ENCODE measurements at places on chromosomes 4 and X.

GRCh38 chrX:54193085-54193821 lies 10.2 kb upstream of the FAM120C start:
- no peak for DNase-seq

GRCh38 chr4:47669946-47670345 lies 167.9 kb downstream of the CORIN start:
- no peak for DNase-seq

GRCh38 chrX:103503163-103503852 lies 16.0 kb downstream of the RAB40A start:
- no peak for DNase-seq

- DNase-seq = no peak
These were observed 108.2 kb upstream of the ADRA2C start for GRCh38 chr4:3657902-3658529.

DNA sequence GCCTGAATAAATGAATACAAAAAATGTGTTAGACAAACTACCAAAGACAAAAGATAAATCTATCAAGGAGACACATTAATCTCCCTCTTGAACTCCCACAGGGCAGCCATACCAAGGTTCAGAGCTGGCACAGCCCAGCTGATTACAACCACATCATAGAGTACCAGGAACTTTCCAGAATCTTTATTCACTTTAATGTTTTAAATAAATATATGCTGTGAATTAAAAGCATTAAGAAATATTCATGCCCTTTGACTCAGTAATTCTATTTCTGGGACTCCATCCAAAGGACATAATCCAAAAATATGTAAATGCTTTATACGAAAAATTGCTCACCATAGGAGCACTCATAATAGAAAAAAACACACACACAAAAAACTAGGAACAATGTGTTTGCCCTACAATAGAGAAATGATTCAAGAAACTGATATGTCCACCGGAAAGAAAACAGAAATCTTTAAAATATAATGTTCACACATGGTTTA lies 126.0 kb downstream of the LDB2 start:
- no peak for DNase-seq

DNA sequence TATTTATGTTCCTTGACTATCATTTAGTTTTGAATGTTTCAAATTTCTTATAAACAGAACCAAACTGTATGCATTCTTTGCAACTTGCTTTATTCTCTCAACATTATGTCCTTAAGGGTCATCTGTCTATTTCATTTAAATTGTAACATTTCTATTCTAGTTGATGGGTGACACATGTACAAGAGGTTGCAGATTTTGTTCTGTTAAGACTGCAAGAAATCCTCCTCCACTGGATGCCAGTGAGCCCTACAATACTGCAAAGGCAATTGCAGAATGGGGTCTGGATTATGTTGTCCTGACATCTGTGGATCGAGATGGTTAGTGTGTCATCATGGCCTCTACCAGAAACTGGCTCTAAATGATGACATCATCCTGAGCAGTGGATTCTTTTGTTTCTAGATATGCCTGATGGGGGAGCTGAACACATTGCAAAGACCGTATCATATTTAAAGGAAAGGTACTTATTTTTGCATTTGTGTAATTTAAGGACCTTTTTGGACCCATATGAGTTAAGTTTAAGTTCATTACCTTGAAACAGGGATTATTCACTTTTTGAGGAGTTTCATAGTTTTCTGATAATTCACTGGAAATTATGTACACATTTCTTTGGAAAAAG lies 6.1 kb downstream of the LIAS start:
- no peak for DNase-seq

GRCh38 chr4:146520896-146521540 lies 722 bp downstream of the SLC10A7 start:
- peak; percentile 55 for DNase-seq

DNA sequence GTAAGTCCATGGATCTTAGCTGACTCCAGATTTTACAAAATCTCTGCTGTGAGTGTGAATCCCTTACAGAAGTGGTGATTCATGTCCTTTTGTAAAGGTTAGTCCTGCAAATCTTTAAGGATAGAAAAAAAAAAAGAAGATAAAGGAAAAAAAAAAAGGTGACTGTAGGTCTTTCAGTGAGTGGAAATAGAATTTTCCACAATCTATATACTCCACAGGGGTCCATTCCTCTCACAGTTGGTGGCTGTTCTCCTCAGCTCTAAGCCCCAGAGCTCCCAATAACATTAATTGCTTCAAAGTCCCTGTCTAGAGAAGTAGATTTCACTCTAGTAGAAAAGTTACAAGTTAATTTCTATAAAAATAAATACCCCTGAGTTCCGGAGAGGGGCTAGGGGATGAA lies 189.1 kb downstream of the NDST4 start:
- no peak for DNase-seq

GRCh38 chr4:122739174-122739573 lies 6.7 kb downstream of the BBS12 start:
- DNase-seq = no peak

DNA sequence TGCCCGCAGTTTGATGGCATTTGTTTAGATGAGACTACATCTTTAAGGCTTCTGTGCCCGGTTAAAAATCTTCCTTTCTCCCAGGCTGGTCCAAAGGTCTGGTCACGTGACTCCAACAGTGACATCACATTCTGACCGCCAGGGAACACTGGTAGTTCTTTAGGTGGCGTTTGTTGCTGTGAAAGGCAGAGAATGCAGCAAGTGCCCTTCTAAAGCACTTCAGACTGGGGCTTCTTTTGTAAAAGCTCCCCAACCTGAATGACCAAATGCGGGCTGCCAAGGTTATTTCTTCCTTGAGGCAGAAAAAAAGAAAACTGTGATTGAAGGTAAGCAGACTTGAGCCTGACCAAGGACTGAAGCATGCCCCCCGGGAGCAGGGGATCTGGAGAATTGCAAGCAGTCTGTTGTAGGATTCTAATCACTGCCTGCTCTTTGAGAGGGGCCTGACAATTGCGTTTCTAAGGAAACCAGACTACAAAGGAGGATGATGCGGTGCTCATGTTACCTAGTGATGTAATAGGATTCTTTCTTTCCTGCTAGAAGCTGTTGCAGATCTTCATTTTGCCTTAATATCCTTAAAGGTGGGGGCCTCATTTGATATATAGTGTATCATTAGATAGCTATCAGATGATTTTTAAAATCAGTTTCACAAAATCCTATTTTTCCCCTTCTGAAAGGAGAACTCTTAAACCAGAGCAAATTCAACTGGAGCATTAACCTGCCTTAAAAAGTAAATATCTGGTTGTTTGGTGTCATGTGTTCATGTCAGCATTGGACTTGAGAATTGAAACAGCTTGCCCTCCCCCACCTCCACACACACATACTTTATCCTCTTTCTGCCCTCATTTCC lies 133.1 kb downstream of the AKAP4 start:
- no peak for DNase-seq

DNA sequence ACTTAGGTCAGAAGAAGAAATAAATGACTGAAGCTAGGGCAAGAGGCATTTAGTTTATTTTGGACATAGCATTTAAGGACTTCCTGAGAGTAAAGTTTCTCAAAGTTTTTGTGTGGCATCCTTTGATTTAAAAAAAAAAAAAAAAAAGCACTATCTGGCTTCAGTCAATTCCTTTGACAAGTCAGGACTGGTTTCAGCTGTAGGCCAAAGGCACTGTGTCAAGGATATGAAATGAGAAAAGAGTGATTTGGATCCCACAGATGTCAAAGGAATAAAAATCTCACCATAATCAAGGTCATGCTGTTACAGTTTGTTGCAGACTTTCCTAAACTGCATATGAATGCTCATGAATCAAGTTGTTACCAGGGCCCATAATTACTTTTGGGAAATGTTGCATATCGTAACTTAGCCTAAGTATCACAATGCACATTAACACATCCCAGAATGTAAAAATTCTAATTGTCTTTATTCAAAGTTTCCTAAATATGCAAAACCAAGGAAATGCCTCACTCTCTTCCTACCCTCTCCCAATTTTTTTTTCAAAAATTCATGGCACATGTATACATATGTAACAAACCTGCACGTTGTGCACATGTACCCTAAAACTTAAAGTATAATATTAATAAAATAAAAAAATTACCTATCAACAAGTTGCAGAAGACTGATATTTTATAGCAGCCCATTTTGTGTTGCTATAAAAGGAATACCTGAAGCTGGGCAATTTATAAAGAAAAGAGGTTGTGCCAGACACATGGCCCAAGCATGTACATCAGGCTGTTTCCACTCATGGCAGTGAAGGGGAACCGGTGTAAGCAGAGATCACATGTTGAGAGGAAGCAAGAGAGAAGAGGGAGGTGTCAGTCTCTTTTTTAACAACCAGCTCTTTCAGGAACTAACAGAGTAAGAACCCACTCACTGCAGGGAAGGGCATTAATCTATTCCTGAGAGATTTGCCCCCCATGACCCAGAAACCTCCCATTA lies 33.7 kb upstream of the ADAMTS3 start:
- no peak for DNase-seq

All from CD4-positive, alpha-beta T cell treated with Interleukin-17A for 1 hour (primary cell).